PC-9 (cell line): ENCODE measurements at places on chromosomes 1 and 21. TPM values are rescaled to one million over a fixed set of nuclear protein-coding genes. Genes with fewer than 3 reads are reported as not detected.
A peak's percentile ranks its signal among the peaks of the same experiment; 100 is the strongest.

Gene SMPDL3B
- 26.5 and 29.2 TPM in 2 replicates for total RNA-seq

Gene CDC42BPA
- total RNA-seq = 45.5 and 47.5 TPM in 2 replicates

Gene ELAVL4
- not detected in 2 replicates for total RNA-seq

Gene ACTL8
- total RNA-seq = 0.55 and 0.68 TPM in 2 replicates

Gene CCDC27
- not detected in 2 replicates for total RNA-seq

DNA sequence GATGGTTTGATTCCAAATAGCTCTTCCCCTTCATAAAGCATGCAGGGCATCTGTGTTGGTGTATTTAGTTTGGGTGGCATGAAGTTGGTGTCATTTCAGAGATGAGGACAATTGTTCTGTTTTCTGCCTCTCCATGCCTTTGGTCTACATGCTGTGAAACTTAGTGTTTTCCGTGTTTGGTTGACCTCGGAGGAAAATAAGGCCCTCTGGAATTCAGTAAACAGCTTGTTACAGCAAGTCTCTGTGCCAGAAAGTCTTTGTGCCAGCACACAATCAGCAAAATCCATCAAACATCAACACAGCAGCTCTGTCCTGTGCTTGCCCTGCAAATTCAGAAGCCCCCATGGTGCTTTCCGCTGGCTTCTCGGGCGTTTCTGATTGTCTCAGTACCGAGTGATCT, 9.5 kb downstream of the PARK7 start:
- DNase-seq = no peak

DNA sequence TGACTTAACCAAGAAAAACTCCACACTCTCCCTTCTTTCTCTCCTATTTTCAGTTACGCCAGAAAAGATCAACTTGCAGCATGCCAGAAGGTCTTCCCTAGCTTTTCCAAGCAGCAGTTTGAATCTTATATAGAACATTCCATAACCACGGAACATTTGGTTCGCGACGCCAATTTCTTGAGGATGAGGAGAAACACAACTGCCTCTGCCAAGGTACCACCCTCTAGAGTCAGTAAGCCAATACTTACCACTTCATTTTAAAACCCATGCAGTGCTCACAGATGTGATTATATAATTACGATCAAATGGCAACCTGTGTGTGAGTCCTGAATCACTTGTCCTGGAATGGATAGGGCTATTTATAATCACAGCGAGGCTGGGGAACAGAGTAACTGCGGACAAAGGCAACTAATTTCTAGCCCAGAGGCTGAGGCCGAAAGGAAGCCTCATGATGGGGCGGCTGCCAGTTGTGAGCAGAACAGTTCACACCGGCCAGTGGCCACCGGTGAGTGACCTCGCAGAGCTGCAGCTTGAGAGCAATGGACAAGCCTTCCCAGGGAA, 43.2 kb upstream of the BACE2 start:
- no peak for DNase-seq

- peak; percentile 81 for DNase-seq
Observed at GRCh38 chr1:200894712-200895442, at the start of gene INAVA. TSS of gene INAVA (plus strand) at chr1:200894900. CDS start at chr1:200898401, 3,501 bp downstream.

- no peak for DNase-seq
Observed at GRCh38 chr1:82337635-82338034, 536.9 kb downstream of the ADGRL2 start.

DNA sequence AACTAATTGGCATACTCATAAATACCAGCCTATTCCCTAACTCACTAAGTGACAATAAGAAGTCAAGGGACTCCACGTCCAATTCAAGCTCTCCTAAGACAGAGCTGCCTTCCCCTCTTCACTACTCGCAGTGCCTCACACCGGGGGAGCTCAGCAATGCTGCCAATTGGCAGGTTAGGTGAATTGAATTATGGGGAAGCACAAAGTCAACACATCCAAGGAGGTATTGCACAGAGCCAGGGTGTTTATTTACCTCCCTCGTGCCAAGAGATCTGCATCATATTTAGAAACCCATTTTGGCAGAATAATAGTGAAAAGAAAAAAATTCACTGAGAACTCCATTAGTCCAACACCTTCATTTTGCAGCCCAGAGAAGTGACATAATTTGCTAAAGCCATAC, 20.4 kb upstream of the TNR start:
- no peak for DNase-seq

DNA sequence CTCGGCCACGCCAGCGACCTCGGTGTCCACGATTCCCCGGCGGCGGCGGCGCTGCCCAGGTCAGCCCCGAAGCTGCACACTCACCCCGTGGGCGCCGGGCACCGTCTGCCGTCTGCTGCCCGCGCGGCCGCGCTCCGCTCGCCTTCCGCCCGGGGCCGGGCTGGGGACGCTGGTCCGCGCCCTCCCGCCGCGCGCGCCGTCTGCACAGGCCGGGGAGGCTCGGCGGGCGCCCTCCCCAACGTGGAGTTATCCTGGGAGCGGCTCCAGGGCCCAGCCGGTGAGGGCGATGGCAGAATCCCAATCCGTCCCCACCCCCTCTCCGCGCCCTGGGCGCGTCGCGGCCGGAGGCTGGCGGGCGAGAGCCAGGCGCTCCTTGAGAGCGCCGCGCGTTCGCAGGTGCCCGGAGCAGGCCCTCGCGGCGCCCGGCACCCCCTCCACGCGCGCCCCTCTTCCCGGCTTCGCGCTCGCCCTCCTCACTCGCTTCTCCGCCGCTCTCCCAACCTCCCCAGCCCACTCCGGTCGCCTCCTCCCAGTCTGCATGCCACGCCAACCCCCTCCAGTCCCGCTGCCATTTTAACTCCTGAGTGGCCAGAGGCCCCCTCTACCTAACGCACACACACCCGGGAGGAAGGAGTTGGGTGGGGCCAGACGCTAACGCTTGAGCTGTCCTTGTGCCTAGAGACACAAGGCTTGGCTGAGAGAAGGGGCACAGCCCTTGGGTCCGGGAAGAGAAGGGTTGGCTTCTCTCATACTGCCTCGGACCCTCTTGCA, at the start of gene LRRN2:
LRRN2 (minus strand) TSS at position 503 of the 771 bp plus-strand sequence. CDS start 65,746 bp downstream, outside the sequence.
- DNase-seq = no peak

DNA sequence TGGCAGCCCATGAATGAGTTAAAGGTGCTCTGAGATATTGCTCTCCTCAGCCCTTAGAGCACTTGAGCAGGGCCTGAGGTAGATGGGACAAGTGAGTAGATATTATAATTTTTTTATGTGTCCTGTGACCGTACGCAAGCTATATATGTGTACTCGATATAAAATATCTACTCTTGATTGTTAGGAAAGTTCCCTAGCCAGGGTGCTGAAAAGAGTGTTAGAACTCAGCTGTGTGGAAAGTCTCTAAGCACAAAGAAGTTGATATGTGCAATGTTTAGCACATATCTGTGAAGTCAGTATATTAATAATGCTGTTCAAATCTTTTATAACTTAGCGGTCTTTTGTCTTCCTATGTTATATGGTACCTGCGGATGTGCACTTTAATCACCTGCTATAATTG, 114.6 kb upstream of the PLD5 start:
- DNase-seq = no peak

DNA sequence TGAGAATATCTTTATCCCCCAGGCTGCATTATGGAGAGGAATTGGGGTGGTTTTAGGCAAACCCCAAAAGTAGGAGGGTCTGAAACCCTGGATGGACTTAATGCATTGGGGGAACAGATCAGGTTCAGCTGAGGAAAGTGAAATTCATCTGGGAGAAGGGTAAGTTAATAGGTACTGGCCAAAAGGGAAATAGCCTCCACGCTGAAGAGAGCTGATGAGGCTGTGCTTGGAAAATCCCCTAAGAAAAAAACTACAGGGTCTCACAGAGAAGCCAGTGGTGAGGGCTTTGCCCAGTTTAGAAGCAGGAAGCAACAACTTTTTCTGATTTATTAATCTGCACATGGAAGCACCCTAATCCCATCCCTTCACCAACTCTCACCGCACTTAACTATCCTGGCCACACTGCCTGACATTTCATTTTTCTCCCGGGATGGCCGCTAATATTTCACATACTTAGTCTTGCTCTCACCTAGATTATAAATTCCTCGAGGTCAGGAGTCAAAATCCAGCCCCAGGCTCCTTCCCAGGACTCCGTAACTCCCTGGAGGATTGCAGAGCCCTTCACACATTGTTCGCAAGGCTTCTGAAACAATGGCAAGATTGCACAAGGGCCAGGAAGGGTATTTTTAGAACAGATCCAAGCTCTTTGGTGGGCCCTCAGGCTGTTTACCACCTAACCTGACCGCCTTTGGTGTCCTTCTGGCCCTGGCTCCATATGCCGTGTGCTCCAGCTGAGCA, 60.9 kb upstream of the TARBP1 start:
- no peak for DNase-seq

GRCh38 chr1:245971711-245972085, 535.4 kb downstream of the SMYD3 start:
- no peak for DNase-seq

DNA sequence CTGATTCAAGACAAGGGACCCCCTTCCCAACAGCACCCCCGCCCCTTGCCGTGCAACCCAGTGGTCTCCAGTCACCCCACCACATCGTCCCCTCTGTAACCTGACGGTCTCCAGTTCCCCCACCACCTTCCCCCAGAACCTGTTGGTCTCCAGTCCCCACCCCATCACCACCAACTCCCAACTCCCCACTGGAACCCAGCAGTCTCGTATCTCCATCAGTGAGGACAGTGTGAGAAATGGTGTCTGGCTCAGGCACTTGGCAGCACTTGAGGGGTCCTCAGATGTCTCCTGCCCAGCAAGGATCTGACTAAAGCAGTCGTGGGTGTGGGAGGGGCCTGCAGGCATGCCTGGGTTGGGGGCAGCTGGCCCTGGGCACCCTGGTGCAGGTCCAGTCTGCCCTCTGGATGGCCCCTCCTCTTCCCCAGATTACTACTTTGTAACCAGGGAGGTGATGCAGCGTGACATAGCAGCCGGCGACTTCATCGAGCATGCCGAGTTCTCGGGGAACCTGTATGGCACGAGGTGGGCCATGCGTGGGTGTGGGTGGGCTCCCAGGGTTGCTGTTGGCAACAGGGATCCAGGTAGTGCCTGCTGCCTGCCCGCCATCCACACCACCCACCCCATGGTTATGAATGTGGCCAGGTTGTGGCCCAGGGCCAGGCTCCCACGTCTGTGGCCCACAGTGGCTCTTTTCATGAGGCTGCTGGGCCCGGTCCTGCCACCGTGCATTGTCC, 3.1 kb upstream of the GJC2 start:
- DNase-seq = no peak

- no peak for DNase-seq
Observed at GRCh38 chr1:24124980-24125379, 13.0 kb upstream of the MYOM3 start.

DNA sequence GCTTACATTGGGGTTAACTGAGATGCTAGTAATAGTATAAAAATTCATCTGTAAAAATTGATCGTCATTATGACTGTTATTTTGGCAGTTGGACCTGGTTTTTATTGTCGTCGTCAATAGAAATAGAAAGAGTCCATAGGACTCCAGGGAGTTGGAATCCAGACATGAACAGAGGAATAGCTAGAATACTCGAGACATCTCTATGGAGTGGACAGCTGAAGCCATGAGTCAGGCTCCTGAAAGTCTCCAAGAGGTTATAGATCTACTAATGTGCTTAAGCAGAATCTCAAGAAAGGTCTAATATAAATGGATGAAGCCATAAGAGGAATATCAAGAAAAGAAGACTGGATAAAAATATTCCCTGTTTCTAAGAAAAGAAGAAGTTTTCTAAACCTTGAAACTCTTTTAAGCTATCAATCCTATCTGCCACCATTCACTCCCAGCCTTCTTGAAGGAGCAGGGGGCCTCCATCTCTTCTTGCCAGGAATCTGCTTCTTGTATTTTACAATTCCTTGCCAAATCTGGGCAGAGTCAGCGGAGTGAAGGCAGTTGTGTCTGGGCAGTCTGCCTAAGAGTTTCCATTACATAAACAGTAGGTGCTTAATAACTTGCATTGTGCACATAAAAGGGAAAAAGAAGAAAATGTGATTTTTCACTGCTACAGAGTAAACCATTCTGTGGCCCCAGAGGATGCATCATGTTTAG, 163.3 kb downstream of the ST6GALNAC5 start:
- no peak for DNase-seq

DNA sequence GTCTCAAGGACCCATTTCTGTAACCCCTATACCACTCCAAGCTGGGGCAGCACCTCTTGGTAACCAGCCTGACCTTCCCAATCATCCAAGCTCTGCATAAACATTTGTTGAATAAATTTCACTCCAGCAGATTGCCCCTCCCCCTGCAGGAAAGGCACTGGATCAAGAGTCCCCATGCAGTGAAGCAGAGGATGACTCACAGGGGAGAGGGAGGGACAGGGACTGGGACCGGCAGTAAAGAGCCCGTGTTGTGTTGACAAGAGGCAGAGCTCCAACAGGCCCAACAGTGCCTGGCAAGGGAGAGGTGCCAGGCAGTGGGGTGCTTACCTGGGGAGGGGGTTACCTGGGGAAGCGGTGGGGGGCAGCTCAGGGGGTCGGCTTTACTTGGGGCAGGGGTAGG, 32.3 kb downstream of the SLC9A1 start:
- DNase-seq = peak; percentile 75

DNA sequence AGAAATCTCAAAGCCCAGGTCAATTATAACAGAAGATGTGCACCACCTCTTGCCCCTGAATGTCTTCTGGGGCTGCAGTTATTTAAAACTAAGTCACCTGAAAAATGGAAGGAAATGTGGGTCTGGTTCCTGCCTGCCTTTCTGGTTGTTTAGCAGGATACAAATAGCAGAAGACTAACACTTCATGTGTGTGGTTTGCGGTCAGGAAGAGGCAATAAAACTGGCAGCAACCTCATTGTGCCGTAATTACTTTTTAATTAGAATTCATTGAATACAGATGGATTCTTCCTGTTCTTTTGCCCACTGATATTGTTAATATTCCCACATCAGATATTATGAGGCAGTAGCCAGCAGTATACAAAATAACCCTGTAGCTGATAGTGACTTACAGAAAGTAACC, 345.7 kb downstream of the ZNF326 start:
- DNase-seq = no peak

GRCh38 chr1:41741244-41741643, 177.5 kb downstream of the HIVEP3 start:
- DNase-seq = no peak

GRCh38 chr1:198535631-198536030, 4.8 kb downstream of the ATP6V1G3 start:
- no peak for DNase-seq

DNA sequence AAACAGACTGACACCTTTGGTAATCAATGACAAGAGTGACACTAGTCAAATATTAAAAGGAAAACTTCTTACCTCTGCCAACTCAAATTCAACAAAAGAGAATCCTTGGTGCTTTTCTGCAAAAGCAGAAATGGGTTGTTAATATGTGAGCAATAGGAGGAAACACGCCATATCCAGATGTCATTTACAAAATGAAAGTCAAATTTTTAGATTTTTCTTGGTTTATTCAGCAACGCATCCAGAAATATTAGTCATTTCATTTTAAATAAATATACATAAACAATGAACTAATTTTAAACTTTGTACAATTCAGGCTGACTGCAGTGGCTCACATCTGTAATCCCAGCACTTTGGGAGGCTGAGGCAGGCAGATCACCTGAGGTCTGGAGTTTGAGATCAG, 22.3 kb downstream of the PABPC4 start:
- DNase-seq = no peak

- no peak for DNase-seq
Observed at GRCh38 chr1:18954270-18955071, 2.0 kb downstream of the IFFO2 start.

GRCh38 chr1:77506771-77507170, 175.7 kb downstream of the ZZZ3 start:
- no peak for DNase-seq

GRCh38 chr21:45423968-45424853, 19.2 kb downstream of the COL18A1 start:
- no peak for DNase-seq

- no peak for DNase-seq
Observed at GRCh38 chr21:44955141-44955797, 15.4 kb downstream of the SLX9 start.
